ENCODE measurements at places on chromosomes 3 and 15.

GRCh38 chr3:130783629-130784028 lies 37.0 kb upstream of the PIK3R4 start:
- no peak for DNase-seq

GRCh38 chr3:30042274-30042859 lies 564.0 kb upstream of the TGFBR2 start:
- peak; percentile 86 for DNase-seq

DNA sequence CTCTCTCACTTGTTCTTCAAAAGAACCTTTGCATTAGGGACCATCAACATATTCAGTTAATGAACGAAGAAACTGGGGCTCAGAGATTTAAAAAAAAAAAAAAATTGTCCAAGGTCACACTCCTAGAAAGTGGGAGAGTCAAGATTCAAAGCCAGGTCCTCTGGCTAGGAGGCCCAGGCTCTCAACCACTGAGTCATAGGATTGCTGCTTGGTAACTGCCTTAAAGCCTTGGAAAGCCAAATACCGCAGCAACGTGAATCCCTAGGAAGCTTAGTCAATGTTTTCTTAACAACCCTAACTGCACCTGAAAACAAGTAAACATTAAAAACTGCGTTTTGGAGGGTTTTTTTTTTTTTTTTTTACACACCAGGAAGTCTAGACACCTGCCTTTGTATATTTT lies 156.8 kb downstream of the WNT5A start:
- DNase-seq = no peak

DNA sequence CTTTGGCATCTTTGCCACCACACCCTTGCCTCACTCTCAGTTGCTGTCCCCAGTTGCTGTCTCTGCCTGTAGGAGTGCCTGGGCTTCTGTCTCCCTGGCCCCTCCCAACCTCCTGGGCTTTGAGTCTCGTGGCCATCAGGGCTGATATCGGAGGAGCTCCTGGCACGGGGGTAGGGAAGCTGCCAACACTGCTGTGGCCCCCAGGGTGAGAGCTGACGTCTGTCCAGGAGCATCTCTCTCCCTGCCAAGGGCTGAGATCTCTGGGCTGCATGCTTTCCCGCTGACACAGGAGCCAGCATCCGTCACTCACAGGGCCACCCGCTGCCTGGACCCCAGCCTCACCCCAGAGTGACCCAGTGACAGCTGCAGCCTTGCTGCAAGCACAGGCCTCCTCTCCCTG lies 47.4 kb downstream of the EXOG start:
- DNase-seq = no peak
